ENCODE measurements at places on chromosomes 5 and 9.

DNA sequence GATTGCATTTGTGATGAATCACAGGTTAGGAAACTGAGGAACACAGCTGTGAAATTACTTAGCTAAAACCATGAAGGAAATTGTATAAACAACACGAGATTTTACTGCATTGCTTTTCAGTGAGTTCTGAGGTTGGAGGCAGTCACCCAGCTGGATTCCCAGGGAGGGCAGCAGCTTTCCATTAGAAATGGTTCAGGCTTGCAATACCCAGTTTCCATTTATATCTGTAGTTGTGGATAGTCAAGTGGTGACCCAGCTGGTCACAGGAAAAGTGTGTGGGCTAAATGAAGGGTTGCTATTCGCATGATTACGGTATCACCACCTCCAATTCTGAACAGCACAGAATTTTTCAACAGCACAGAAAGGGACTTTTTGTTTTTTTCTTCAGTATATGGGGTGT is 34.3 kb upstream of the SPATA31D4 start:
- no peak for DNase-seq

DNA sequence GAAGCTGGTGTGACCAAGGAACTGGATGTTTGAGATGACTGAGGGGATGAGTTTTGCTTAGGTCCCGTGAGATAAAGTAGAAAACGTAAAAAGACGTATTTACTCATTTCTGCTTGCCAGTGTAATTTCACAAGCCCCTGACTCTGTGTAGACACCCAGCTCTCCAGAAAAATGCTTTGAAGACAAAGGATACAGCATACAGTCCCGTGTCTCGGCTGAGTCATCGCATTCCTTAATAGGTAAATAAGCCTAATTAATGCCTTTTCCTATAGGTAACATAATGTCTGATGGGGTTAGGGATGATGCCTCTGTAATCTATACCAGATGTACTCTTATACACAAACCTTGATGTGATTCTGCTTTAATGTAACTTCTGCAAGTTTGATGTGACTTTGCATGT is 20.2 kb downstream of the S100Z start:
- no peak for DNase-seq

DNA sequence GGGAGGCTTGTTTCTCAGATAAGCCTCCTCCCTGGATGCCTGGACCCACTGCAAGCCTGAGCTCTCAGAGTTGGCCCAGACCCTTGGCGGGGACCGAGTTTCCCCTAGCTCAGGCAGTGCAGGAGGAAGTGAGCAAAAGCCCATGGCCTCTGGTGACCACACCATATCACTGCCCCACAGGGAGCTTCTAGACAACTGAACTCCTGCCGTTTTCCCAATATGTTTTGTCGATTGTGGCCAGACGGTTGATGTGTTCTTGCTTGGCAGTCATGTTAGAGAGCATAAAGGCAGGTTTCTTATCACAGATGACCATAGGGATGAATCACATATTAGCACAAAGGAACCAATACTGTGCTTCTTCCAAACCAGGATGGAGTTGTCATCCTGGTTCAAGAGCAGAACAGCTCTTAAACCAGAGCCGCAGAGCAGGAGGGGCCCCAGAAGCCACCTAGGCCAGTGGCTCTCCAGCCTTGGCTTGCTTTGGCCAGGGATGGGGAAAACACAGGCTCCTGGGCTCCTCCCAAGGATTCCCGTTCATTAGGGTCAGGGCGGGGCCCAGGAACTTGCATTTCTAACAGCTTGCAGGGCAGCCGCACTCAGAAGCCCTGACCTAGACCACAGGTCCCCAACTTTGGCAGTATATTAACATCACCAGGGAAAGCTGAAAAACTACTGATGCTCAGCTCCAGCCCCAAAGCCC is 113.1 kb upstream of the TBC1D2 start:
- DNase-seq = no peak

GRCh38 chr9:124721109-124721906 is 49.8 kb downstream of the NR6A1 start:
- DNase-seq = no peak

DNA sequence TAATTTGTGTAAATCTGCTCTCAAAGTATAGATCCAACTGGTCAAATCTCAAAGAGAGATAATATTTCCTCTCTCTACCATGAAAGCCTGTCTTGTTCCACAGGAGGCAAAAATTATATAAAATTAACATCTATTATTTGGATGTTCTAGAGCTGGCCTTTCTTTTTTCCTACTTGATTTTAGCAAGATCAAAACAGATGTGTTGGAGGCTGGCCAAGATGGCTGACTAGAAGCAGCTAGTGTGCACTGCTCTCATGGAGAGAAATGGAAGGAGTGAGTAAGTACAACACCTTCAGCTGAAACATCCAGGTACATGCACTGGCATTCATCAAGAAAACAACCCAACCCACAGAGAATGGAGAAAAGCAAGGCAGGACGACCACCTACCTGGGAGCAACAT is 298.6 kb upstream of the SLC24A2 start:
- no peak for DNase-seq

GRCh38 chr9:72349240-72349639 is 15.8 kb downstream of the ZFAND5 start:
- no peak for DNase-seq

GRCh38 chr5:315488-316209 is 5.9 kb upstream of the AHRR start:
- DNase-seq = no peak

GRCh38 chr9:136582977-136583735 is 37.3 kb upstream of the NOTCH1 start:
- DNase-seq = no peak

Data from DMS53 (cell line).